ENCODE measurements at places on chromosomes 7 and 10.

GRCh38 chr10:117646718-117647117 lies 104.2 kb downstream of the EMX2 start:
- no peak for DNase-seq

DNA sequence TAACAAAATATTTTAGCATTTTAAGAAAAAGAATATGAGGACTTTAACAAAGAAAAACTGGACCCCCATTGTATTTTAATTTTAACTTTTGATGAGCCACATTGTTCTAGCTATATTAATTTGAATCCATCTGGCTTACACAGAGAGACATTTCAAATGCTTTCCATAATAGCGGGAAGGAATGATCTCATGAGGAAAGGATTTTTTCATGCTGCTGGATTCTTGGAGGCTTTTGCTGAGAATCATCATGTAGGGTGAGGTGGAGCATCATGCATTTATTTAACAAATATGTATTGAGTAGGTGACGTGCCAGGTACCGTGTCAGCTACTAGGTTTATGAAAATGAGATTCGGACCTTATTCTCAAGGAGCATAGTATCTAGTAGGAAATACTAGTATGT lies 1006.3 kb downstream of the SORCS1 start:
- no peak for DNase-seq

DNA sequence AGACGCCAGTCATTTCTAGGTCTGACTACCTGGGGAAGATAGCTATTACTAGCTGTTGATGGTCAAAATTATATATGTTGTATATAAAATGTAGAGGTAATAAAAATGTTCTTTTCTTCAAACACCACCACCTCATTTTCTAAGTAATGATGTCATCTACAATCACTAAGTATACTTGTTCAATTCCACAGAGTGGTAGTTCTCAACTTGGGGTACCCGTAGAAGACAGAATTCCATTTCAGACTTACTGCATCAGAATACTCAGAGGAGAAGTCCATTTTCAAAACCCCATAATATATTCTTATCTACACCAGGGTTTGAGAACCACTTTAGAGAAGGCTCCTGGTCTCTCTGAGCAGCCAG lies 191.9 kb downstream of the PTN start:
- DNase-seq, result no peak

GRCh38 chr10:62166331-62167131 lies 102.1 kb downstream of the RTKN2 start:
- no peak for DNase-seq

- DNase-seq, result no peak
Measured at GRCh38 chr7:152383341-152384234, 52.2 kb downstream of the KMT2C start.

DNA sequence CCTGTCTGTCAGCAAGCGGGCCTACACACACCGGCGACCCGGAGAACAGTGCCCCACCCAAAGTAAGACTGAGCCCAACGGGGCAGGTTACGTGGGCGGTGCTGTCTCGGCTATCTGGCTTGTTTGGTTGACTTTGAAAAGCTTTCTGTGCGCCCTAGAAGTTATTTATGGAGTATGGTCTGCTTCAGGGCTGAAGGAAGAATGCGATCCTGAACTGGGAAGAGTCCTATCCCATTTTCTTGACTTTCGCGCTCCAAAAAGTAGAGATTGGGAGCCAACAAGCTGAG lies 1.5 kb downstream of the INA start:
- DNase-seq, result no peak

DNA sequence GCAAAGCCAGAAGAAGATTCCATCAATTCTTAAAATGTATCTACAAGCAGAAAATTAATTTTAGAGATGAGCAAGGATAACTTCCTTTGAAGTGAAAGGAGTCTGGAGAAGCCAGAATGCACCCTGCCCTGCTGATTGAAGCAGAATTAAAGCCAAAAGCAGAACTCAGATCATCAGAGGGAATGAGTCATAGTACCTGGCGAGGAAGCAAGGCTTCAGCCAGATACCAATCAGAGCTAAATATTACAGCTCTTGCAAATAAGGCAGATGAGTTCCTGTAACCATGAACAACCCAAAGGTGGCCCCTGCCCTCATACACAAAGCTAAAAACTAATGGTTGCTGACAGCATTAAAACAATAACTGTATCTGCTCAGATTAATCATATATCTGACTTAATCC lies 10.4 kb downstream of the HTR7 start:
- no peak for DNase-seq

- DNase-seq, result no peak
Measured at GRCh38 chr10:78545756-78546155, 512.1 kb downstream of the RPS24 start.

DNA sequence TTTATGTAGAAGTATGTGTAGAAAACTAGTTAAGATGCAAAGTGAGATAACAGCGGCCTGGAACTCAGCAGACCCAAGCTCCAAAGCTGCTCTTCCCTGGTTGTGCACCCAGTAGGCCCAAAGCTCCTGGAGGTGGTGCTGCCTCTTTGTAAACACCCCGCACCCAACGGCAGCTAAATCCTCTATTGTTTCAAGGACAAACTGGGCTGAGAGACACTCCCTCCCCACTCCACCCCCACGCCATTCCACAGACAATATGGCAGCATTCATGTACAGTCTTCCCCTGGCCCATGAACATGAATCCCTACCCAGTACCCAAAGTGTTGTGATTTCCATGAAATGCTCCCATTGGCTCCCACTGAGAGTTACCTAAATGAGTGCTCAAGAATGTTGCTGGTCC lies 73.5 kb downstream of the VOPP1 start:
- no peak for DNase-seq

DNA sequence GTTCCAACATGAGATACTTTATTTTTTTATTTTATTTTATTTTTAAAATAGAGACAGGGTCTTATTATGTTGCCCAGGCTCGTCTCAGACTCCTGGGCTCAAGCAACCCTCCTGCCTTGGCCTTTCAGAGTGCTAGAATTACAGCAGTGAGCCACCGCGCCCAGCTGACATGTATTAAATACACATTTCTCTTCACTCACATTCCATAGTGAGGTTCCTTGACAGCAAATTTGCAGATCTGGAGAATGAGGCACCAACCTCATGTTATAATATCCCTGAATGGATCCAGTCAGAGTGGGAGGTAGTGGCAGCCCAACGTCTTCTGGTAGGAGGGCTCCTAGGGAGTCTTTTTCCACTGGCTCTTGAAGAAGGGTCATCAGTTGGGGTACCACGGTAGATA lies 46.1 kb downstream of the OGDH start:
- DNase-seq, result no peak

DNA sequence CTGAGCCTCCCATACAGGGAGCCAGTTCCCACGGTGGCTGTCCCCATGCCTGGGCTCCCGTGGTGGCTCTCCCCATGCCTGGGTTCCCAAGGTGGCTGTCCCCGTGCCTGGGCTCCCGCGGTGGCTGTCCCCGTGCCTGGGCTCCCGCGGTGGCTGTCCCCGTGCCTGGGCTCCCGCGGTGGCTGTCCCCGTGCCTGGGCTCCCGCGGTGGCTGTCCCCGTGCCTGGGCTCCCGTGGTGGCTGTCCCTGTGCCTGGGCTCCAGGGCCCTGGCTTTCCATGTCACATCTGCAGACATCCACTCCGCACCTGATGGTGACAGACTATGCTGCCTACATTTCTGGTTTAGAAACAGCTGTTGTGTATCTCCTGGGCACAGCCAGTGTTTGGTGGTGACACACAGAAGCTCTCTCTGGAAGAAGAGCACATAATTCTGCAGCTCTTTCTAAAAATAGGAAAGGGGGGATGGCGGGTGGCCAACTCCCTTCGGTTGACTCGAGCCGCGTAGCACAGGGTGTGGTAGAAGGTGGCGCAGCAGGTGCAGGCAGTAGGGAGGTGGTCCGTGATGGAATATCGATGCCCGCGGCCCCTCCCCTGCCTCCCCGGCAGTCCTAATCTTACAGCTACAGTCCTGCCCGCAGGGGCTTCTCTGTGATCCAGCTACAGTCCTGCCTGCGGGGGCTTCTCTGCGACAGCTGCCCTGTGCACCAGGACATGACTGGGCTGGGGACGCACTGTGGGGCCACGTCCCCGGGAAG lies 251.2 kb downstream of the DNAJB6 start:
- DNase-seq, result no peak

GRCh38 chr10:100482181-100482833 lies 19.5 kb downstream of the WNT8B start:
- DNase-seq, result peak; percentile 55

- no peak for DNase-seq
Measured at GRCh38 chr7:142194201-142194600, 63.7 kb downstream of the PRSS58 start.

DNA sequence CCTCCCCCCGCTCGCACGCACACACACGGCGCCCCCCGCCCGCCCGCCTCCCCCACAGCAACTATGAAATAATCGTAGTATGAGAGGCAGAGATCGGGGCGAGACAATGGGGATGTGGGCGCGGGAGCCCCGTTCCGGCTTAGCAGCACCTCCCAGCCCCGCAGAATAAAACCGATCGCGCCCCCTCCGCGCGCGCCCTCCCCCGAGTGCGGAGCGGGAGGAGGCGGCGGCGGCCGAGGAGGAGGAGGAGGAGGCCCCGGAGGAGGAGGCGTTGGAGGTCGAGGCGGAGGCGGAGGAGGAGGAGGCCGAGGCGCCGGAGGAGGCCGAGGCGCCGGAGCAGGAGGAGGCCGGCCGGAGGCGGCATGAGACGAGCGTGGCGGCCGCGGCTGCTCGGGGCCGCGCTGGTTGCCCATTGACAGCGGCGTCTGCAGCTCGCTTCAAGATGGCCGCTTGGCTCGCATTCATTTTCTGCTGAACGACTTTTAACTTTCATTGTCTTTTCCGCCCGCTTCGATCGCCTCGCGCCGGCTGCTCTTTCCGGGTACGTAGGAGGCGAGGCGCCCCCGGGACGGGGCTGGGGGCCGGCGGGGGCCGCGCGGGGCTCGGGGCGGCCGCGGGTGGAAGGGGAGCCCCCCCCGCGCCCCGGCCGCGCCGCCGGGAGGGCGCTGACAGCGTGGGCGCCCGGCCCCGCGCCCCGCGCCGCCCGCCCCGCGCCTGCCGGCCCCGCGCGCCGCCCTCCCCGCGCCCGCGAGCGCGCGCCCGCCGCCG lies 441 bp downstream of the BMI1 start:
- DNase-seq, result peak; percentile 47

- no peak for DNase-seq
Measured at GRCh38 chr7:49894543-49894942, 121.1 kb downstream of the VWC2 start.

DNA sequence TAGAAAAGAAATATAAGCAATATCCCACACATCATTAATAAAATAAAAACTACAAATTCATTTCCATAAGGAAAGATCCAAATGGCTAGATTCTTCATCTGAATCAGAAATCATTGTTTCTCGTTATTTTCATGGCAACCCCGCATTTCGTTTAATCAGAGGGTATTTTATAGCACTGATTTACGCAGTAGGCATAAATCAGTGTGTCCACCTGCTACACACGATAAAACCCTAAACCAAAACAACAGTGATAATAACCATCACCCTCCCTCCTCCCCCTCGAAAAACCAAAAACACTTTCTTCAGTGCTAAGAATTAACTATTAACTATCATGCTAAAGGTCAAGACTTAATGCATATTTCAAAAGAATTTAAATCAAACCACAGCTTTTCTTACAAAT lies 16.5 kb downstream of the FKBP14 start:
- DNase-seq, result no peak

GRCh38 chr10:36450380-36450779 lies 675.0 kb upstream of the ANKRD30A start:
- DNase-seq, result no peak

GRCh38 chr7:140304191-140304799 lies 94.0 kb downstream of the SLC37A3 start:
- peak; percentile 23 for DNase-seq

DNA sequence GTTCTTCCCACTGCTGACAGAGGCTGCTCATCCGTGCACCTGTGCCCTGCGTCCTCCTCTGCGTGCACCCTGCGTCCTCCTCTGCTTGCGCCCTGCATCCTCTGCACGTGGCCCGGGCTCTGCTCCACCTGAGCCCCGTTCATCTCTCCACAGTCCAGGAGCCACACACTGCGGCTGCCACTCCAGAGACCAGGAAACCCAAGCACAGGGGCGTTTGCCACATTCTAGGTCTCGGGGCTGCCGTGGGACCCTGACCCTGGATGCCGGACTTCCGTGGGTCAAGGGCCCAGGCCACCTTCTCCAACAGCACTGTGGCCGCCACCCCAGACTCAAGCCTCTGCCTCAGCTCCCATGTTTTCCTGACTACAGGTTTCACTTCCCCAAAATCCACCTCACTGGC lies 460.4 kb downstream of the PTPRN2 start:
- DNase-seq, result no peak

- no peak for DNase-seq
Measured at GRCh38 chr7:69768986-69769595, 170.8 kb downstream of the AUTS2 start.

DNA sequence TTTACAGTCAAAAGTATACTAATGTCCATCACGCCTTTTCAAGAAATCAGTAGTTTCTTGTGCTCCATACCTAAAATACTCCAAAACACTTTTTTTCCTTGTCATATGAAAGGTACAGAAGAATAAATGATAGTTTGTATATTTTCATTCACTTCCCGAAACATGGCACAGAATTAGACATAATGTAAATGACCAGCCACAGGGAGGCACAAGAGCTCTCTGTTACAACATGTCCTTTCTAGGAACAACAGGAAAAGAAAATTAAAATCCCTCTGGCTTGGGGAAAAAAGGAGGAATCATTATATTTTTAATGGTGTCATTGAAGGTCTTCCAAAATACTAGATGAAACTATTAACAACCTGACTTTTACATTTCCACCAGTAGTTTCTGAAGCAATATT lies 331.2 kb downstream of the ACTR3B start:
- no peak for DNase-seq

- DNase-seq, result no peak
Measured at GRCh38 chr7:76267894-76268183, 34.6 kb upstream of the HSPB1 start.

- DNase-seq, result no peak
Measured at GRCh38 chr10:22620929-22621328, 93.4 kb downstream of the PIP4K2A start.

DNA sequence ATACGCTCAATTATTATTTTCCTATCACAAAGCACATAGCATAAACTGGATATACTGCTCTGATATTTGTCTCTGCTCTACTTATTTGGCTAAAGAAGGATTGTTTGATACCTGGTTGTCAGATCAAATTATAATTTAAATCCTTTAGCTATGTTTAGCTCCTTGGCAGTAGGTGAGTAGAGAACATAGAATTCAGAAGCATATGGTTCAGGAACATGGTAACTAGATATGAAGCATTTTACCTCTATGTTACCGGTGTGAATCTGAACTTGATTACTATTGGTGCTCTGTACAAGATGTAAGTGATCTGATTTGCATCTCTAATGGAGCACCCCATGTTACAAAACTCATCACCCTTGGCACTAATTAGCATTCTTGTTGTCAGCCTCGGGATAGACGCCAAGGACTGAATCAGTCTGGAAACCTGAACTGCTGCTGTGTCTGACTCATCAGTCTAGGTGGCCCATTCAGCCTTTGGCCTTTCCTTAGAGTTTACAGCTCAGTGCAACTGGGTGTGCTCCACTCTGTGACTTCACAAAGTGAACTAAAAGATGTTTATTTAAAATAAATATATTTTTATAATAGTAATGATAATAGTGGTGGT lies 12.3 kb upstream of the MYPN start:
- DNase-seq, result no peak
